Activated effector memory CD4-positive, alpha-beta T cell treated with anti-CD3 and anti-CD28 coated beads, Interleukin-2, amount 50 U/mL, for 16 hours (primary cell): ENCODE measurements at places on chromosomes 4 and X.
A peak's percentile ranks its signal among the peaks of the same experiment; 100 is the strongest.

DNA sequence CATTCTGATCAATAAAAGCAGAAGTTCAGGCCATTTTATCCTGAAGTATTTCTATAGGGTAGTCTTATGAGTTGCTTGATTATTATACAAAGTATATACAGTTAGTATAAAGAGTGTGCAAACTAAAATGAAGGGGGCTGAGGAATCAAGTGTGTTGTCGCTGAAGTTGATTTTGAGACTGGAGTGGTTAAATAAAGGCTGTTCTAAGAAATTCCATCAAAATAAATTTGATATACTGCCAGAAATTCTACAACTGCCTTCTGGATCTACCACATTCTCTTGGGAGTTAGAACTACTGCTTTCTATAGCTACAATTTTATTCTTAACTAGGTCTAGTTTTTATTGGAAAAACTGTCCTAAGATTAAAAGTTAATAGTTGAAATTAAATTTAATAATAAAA is 12.4 kb downstream of the EDNRA start:
- no peak for DNase-seq

DNA sequence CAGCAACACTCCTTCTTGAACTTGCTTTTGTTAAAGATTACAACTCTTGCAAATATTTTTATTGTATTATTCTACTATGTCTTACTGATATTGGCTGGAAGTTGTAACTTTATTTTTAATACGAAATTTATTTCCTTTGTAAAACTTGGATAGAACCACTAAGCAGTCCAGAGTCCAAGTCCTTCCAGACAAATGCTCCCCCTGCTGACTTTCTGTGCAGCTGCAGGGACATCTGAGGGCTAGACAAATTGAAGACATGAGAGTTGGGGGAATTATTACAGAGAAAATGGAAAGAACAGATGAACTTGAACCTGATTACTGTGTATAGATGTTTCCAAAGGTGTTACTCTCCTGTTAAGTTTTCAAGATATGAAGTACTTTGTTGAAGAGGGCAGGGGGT is 238.8 kb downstream of the GRIA3 start:
- DNase-seq, result no peak

- DNase-seq, result no peak
These were observed 31.9 kb downstream of the ANAPC10 start for GRCh38 chr4:145066063-145066501.

DNA sequence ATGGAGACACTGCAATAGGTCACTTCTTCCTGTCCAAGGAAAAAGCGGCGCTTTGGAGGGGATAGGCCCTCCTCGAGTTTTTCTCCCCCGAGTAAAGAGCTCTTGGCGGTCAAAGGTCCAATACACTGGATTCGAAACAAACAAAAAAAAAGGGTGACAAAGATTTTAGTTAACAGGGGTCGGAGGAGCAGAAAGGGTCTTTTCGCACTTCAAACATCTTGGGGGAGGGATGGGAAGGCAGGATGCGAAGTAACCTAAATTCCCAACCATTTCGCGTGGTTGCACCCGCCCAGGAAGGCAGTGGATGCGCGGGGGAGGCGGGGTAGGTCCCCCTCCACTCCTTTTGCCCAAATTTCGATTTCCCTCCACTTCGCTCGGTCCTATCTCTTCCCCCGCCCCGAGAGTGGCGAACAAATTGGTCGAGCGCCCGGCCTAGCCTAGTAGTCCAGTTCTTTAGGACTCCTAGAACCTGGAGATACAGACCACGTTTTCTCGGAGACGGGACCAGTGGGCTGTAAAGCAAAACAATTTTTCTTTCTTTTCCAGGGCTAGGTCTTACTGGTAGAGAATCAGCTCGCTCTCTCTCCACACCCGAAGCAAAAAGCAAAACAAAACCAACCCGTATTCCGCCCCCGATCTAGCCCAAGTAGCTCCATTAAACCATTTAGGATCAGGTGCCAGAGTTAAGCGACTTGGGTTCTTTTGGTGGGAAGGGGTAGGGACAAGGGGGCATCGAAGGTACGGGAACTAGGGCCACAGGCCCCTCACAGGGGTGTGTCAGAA is 2.0 kb upstream of the STAG2 start:
- peak; percentile 66 for DNase-seq

- DNase-seq, result no peak
These were observed 261.5 kb upstream of the FTHL17 start for GRCh38 chrX:31333165-31333831.

GRCh38 chr4:109729117-109729717 is 653 bp downstream of the PLA2G12A start:
- DNase-seq, result no peak

GRCh38 chrX:153520287-153520917 is 3.0 kb downstream of the ATP2B3 start:
- DNase-seq, result no peak

DNA sequence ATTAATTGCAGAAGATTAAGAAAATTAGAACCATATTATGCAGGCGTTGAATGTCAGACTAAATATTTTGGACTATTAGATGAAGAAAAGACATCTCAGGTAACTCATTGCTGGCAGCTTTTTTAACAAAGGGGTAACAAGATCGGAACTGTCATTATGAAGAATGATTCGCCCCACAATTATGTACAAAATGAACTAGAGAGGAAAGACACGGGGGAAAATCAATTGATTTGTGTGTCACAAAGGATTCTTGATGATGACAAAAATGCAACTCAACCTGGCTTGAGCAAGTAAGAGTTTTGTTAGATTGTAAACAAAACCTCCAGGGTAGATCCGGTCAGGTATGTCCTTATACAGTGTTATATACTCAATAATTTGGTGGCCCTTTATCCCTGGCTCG is 12.5 kb upstream of the DCLK2 start:
- DNase-seq, result no peak

- DNase-seq, result no peak
These were observed 370.6 kb upstream of the RPS6KA3 start for GRCh38 chrX:20637351-20637750.
